BJ (cell line): ENCODE measurements at places on chromosomes 12 and 14.

GRCh38 chr12:113050795-113051194 is 5.7 kb upstream of the DTX1 start:
- no peak for DNase-seq

GRCh38 chr12:47422611-47423010 is 283.2 kb downstream of the RPAP3 start:
- peak; percentile 40 for DNase-seq

- no peak for DNase-seq
Measured at GRCh38 chr12:19432309-19433170, 6.8 kb upstream of the AEBP2 start.

GRCh38 chr12:75481013-75481705 is 604 bp downstream of the GLIPR1 start:
- DNase-seq, result no peak

- no peak for DNase-seq
Measured at GRCh38 chr12:110848314-110848923, 1.6 kb downstream of the CCDC63 start.

DNA sequence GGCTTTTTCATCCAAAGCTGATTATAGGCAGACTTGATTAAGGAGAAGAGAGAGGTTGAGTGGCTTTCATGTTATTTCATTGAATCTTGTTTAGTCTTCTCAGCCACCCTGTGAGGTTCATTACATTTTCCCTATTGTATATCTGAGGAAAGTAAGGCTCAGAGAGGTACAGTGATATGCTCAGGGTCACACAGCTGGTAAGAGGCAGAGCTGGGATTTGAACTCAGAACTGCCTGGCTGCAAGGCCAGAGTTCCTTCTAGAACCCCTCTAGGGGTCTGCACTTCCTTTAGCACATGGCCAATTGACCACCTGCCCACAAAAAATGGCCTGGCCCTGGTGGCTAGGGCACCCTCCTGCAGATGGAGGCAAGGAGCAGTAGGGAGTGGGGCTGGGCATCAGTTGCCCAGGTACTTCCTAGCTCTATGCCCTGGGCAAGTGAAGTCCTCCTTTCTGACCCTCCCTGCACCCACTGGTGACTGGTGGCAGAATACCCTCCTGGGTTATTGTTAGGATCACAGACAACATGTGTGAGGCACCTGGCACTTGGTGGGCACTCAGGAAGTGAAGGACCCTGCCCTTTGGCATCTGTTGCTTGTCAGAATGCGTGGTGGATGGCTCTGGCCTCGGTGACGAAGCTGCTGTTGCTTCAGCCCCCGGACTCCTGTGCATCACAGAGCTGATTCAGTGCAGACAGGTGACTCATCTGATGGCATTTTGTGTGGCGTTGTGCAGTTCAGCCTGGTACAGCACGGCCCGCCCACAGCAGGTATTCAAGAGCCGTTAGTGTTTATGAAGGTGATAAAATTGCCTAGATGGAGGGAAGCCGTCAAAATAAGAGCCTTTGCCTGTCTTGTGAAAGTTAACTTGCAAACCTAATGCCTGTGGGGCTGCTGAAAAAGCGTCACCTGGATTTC is 115.8 kb downstream of the SLC25A47 start:
- peak; percentile 39 for DNase-seq

- DNase-seq, result no peak
Measured at GRCh38 chr12:116777245-116777644, 39.1 kb downstream of the RNFT2 start.

GRCh38 chr14:58104808-58105207 is 47.2 kb downstream of the ARMH4 start:
- peak; percentile 78 for DNase-seq

DNA sequence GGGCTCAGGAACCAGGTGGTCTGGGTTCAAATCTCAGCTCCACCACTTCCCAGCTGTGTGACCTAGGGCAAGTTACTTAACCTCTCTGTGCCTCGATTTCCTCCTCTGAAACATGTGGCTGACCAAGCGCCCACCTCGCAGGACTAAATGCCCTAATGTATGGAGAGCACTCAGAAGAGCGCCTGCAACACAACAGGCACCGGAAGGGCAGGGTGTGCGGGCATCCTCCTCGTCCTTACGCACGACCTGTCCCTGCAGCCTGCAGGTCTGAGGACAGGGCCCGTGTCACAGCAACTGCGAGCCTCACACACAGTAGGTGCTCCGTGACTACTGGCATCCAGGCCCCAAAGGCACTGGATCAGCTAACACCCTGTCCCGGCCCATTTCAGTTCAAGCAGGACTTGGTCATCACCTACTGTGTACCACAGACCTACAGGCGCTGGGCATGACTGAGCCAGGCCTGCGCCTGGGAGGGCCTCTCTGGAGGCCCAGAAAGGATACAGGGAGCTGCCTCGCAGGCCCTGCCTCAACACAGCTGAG is 131.5 kb downstream of the NCOR2 start:
- no peak for DNase-seq

DNA sequence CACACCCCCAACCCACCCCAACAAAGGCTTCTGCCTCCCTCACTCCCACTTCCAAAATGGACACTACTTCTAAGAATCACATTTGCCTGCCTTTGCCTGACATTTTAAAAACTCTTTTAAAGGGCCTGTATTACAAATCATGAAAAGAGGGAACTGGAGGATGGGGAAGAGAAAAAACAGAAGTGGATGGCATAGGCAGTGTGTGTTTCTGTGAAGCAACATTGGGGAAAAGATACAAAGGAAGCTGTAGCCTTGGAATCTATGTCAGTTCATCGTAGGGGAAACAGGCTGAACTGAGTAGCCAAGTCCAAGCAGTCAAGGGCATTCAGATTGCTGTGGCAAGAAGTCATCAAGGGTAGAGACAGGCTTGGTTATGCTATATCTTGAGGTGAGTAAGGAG is 273.9 kb downstream of the BTG1 start:
- no peak for DNase-seq

DNA sequence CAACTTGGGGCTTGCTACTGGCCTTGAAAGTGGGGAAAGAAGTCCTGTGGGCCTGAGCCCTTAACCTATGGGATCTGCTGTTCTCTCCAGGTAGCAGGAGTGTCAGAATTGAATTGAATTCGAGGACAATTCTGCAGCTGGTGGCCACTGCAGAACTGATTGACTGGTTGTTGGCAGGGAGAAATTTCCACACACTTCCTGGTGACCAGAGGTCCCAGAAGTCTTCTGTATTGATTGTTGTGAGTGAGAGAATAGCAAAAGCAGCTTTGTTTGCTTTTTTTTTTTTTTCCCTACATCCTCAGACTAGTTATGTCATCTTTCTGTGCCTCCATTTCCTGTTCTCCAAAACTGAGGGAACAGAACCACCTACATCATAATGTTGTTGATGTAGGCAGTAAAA is 64.1 kb downstream of the PRICKLE1 start:
- no peak for DNase-seq

DNA sequence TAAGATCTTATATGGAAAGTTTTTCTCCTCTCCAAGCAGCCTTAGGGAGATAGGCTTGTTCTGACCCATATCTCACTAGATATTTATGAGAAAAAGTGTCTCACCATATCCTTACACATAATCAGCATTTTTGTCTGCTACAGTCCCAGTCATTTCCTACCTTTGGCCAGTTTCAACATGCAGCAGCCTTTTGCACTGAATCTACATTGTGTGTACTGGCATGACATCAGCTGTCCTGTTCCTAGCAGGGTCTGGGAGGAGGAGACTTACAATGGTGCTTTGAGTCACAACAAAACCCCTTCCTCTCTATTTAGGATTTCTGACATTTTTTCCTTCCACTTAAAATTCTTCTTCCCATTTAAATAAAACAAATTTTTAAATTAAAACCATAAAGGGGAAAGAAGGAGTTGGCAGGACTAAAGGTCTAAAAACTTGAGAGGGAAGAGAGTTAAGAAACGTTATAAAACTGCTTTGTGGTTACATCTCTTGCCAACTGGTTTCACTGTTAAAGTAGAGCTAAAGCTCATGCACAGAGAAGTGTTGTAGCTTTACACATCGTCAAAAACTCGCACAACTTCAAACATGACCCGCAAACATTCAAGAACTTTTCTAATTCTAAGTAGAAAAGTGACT is 53.3 kb upstream of the CERS5 start:
- DNase-seq, result no peak

DNA sequence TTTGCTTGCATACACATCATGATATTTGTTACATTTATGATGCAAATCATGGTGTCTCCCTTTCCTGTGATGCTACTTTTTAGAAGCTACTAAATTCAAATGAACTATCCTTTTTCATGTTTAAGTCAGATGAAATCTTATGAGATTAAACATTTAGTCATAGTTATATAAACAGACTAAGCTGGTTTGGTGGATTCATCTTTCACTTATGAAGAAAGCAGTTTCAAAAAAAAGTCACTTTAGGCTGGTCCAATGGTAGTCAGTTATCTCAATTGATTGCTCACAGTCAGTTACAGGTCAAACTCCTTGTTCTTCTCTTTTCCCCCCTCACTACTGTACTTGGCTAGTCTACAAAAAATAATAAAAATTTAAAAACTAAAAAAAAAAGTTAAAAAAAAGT is 19.7 kb downstream of the SYCP3 start:
- DNase-seq, result no peak

DNA sequence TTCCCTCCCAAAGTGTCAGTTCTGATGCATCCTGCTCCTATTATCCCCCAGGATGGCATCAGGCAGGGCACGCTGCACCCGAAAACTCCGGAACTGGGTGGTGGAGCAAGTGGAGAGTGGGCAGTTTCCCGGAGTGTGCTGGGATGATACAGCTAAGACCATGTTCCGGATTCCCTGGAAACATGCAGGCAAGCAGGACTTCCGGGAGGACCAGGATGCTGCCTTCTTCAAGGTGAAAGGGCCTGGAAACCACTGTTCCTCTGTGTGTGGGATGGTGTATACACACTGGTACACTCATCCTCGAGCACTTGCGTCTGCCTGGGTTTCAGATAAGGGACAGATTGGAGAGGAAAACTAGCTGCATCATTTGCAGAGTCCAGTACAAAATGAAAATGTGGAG is 1.0 kb downstream of the IRF9 start:
- no peak for DNase-seq

- no peak for DNase-seq
Measured at GRCh38 chr12:43795716-43796280, 10.3 kb downstream of the TWF1 start.

DNA sequence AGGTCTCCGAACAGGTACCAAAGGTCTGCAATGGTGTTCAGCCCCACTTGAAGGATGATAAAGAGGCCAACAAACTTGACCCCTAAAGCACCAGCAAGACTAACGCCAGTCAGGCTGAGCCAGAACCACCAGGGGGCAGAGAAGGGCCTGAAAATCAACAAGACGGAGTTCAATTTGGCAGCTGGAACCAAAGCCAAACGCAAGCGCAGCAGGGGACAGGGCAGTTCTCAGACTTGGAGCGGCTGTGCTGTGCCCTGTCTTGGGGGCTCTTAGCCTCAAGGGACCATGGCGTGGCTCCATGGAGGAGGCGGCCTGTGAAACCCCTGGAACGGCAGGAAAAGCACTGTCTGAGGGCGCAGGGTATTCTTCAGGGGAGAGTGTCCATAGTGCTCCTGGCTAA is 19.6 kb downstream of the POMT2 start:
- no peak for DNase-seq

GRCh38 chr14:70048313-70048654 is 140.5 kb downstream of the SLC8A3 start:
- DNase-seq, result no peak

DNA sequence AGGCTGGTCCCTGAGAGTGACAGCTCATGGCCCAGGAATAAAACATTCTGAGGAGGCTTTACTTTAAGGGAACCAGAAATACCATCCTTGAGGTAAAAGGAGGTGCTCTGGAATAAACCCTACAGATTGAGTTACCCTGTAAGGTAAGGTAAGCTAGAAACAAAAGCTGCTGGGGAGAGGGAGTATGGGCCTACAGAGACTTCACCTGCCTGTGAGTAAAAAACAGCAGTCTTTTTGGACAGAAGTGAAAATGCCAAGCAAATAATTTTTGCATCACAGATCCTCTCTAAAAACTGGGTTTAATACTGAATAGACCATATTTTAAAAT is 41.2 kb downstream of the CORO1C start:
- DNase-seq, result no peak

DNA sequence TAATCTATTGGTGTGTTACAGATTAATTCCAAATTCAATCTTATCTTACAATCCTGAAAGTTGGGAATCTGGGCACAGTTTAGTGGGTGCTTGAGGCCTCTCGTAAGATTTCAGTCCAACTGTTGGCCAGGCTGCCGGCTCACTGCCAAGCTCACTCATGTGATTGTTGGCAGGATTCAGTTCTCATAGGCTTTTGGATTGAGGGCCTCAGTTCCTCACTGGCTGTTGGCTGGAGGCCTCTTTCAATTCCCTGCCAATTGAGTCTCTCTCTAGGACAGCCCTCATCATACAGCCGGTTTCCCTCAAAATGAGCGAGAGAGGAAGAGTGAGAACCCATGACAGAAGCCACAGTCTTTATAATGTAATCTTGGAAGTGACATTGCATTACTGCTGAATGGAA is 123.5 kb upstream of the FBXO33 start:
- no peak for DNase-seq

DNA sequence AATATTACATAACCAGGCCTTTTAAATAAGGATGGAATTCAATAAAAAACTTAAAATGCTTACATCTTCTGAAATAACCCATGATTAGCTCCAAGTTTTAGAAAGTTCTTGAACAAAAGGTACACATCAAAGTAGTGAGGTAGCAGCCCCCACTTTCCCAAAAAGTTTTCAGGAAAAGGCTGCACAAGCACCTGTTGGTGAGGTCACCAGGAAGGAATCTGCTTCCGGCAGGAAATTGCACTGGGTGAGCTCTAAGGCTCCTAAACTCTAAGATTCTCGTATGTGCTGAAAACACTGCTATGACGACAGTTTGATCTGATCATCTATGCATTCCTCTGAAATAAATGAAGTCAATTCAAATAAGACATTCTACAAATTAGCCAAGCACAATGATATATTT is 34.3 kb upstream of the TTC7B start:
- DNase-seq, result no peak

DNA sequence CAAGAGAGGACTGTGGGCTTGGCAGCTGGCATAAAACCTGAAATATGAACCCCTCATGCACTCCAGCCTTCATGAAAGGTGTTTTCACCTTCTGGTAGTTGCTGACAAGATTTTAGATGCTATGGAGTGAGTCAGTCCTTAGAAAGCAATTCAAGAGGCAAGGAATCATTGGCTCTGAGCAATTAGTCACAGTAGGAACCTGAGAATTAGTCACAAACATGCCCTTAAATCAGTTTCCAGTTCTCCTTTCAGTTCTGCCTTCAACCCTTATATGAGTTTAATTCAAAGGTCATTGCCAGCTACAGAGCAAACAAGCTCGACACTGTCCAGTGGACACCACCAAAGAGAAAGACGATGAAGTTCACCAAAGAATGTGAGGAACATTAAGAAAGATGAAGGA is 472.3 kb downstream of the GLT1D1 start:
- no peak for DNase-seq

- DNase-seq, result no peak
Measured at GRCh38 chr12:89899651-89900050, 191.0 kb upstream of the ATP2B1 start.

GRCh38 chr14:92266216-92266615 is 56.7 kb upstream of the SLC24A4 start:
- no peak for DNase-seq

DNA sequence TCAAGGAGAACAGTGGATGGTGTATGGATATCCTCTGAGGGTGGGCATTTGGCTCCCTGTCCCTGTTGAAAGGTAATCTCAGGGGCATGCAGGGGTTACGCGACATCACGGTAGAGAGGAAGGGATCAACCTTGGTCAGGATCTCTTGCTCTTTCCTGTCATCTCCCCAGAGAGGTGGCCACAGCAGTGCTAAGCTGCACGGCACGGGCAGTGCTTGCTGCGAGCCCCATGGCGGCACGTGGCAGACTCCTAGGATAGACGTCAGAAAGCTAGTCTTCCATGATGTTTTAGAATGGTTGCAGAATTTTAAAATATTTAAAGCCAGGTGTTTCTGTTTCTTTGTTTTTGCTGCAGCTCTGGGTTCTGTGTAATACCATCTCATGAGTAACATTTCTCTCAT is 41.0 kb downstream of the DYNC1H1 start:
- DNase-seq, result no peak
